ENCODE measurements at places on chromosomes 5 and 9.

- DNase-seq: no peak
Observed at GRCh38 chr9:77679661-77680368, 31.7 kb upstream of the GNA14 start.

- DNase-seq: no peak
Observed at GRCh38 chr5:142134331-142135010, 25.9 kb downstream of the NDFIP1 start.

GRCh38 chr5:178163772-178164735 is 10.4 kb upstream of the NHP2 start:
- DNase-seq: peak; percentile 71

DNA sequence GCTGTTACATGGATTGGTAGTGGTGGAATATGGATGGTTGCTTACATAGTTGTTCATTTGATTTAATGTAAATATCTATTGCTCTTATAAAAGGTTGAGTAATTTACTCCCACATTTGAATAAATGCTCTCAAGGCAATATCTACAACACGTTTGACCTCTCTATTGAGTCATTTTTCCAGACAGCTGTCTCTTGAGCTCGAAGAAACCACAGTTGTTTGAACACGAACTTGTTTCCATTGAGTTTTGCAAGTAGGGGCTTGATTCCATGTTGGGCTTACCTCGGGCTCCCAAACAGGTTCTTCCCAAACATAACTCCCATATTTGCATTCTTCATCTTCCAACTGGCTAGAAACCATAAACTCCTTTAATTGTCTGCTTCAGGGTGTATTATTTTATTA is 115.0 kb upstream of the HMHB1 start:
- DNase-seq: no peak

DNA sequence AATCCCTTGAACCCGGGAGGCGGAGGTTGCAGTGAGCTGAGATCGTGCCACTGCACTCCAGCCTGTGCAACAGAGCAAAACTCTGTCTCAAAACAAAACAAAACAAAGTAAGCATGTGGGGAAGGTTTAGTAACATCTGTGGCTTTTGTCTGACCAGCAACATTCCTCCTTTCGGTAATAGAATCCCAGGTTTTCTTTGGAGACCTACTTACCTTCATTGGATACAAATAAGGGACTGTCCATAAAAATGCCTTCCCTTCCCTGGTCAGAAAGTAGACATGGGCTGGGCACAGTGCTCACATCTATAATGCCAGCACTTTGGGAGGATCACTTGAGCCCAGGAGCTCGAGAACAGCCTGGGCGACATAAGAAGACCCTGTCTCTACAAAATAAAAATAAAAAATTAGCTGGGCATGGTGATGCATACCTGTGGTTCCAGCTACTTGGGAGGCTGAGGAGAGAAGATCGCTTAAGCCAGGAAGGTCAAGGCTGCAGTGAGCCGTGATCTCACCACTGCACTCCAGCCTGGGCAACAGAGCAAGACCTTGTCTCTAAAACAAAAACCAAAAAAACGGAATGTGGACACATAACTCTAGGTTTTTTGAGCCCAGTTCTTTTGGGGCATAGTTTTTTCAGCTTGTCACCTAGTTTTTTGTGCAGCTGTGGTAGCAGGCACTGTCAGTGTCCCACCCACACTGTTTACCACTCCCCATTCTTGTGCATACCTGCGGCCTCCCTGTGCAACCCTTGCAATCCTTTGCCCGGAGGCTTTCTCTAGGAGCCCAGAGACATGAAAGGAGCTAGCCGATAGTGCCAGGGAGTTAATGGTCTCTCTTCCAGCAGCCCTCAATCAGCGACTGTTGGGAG is 9.0 kb upstream of the SPINK4 start:
- no peak for DNase-seq

DNA sequence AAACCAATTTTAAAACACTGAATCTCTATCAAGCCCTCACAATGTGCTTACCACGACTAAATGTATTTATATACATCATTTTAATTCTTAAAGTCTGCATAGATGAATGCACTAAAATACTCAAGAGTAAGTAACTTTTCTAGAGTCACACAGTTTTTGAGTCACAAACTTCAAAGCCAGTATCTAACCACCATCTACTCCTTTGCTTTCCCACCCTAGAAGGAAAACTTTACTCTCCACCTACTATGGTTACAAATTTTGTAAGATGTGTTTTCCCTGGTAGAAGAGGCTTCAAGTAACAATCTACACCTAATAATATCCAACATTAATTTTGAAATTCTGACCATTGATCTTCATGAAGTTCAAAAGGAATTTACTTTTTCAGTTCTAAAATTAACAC is 18.7 kb downstream of the ZFAND5 start:
- no peak for DNase-seq

- DNase-seq: no peak
Observed at GRCh38 chr9:95989297-95989696, 113.8 kb downstream of the ERCC6L2 start.

DNA sequence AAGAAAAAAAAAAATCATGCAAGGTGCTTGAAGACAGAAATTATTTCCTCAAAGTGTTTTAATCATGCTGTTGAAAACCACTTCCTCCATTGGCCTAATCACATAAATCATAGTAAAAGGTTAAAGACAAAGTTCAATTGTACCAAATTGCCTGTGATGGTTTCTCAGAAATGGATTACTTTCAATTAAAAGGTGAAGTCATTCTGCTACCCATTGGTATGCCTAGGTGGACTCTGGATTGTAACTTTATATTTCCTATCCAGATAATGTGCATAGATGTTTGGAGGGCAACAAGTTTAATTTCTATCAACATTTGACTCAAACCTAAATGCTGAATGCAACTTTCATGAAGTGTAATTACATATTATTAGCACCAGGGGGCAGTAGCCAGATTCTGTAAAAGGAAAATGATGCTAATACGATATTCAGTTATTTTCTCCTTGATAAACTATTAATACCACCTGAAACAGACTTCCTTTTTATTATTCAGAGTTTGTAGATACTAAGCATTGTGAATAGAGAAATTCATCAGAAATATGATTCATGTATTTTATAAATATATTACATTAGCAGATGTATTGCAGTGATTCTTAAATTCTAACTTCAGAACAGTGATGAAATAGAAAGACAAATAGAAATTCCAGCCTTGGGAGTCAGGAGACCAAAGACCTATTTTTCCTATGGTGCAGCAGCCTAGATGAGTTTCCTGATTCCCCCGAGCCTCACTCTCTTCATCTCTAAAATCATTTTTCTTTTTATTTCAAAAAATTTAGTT is 148.2 kb downstream of the CAAP1 start:
- no peak for DNase-seq

GRCh38 chr9:27485158-27485557 is 38.9 kb upstream of the IFNK start:
- no peak for DNase-seq

GRCh38 chr5:177234841-177235240 is 68.7 kb downstream of the RAB24 start:
- no peak for DNase-seq

GRCh38 chr5:35861718-35862117 is 5.0 kb downstream of the IL7R start:
- DNase-seq: no peak

DNA sequence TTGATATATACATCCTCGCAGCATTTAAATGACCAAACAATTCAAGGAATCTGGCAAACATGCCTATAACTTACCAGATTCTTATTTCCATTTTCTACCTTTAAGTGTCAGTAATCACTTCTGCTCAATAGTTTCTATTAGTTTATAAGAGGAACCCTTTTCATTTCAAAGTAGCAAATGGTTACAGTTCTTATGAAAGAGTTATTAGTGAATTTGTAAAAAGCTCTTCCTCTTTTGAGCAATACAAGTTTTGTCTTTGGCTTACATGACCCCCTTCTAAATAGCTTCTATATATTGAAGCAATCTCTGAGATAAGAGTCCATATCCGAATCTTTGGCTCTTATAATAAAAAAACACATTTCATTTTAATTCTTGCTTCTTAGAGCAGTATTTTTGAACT is 42.0 kb downstream of the ELL2 start:
- DNase-seq: no peak

DNA sequence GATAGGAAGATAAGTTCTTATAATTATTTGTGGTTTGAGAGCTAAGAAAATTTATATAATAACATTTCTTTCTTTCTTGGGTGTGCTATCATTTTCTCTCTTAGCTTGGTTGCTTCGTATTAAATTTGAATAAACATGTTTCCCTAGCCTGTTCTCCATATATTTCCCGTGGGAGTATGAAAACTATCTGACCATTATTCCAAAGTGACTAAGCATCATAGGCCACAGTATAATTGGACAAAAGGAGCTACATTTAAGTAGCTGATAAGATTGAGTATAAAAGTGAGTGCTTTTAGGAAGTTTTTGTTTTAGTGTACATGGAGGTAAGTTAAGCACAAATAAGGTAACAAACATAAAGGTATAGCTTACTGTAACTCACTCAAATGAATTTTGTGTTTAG is 8.4 kb upstream of the OSMR start:
- DNase-seq: no peak

DNA sequence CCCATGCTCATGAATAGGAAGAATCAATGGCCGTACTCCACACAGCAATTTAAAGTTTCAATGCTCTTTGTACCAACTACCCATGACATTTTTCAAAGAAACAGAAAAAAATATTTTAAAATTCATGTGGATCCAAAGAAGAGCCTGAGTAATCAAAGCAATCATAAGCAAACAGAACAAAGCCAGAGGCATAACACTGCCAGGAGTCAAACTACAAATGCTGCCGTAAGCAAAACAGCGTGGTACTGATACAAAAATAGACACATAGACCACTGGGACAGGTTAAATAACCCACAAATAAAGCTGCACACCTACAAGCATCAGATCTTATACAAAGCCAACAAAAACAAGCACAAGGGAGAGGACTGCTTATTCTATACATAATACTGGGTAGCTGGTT is 107.7 kb downstream of the CHSY3 start:
- no peak for DNase-seq

DNA sequence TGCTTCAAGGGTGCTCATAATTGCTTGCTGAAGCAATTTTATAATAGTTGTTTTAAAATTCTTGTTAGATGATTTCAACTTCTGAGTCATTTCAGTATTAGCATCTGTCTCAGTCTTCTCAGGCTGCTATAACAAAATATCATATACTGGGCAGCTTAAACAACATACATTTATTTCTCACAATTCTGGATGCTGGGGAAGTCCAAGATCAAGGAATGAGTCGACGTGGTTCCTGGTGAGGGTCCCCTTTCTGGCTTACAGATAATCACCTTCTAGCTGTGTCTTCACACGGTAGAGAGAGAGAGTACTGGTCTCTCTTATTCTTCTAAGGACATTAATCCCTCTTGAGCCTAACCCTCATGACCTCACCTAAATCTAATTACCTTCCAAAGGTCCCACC is 160.4 kb downstream of the SIL1 start:
- no peak for DNase-seq
